ENCODE measurements at places on chromosomes 12 and 14.

- no peak for DNase-seq
Measured at GRCh38 chr12:83690465-83690864, 1003.8 kb downstream of the TMTC2 start.

DNA sequence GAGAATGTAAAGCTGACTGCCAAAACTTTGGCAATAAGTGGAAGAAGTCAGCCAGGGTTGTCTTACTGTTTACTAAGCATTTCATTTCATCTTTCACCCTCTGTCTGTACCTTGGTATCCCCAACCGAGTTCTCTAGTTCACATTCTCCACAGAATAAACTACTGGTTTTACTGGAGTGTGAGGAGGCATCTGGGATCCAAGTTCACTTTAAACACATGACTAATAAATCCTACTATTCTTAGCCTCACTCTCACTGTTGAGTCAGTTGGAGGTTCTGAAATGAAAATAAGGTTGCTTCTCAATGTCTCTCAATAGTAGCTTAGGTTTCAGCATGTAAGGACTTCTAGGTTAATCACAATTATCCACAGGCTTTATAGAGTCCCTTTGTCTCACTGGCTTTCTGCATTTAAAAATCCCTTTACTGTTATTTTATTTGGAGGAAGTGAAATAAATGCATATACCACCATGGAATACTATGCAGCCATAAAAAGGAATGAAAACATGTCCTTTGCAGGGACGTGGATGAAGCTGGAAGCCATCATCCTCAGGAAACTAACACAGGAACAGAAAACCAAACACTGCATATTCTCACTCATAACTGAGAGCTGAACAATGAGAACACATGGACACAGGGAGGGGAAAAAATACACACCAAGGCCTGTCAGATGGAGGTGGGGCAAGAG, 95.8 kb downstream of the EPS8 start:
- no peak for DNase-seq

DNA sequence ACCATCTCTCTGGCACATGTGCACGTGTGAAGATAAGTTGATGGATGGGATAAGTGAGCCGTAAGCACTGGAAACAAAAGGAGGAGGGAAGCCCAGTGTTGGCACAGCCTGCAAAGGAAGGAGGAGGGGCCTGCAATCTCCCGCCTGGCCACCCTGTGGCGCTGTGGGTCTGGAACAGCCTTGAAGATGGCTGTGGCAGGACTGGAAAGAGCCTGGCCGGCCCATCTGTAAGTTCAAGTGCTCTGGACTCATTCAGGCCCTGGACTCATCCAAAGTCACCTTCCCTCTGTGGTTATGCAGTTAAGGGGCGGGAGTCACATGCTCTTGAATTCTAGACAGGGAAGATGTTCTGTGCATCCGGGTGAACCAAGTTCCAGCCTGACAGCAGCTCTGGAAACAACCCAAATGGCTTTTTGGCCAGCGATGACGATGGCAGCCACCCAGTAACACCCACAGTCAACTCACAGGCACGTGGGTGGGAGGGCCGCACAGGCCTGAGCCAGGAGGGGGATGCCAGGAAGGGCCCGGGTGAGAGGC, 50.4 kb downstream of the CHGA start:
- no peak for DNase-seq

GRCh38 chr12:100793182-100793581, 1.4 kb upstream of the ANO4 start:
- DNase-seq = no peak

GRCh38 chr12:110853836-110854235, 7.0 kb downstream of the CCDC63 start:
- no peak for DNase-seq

DNA sequence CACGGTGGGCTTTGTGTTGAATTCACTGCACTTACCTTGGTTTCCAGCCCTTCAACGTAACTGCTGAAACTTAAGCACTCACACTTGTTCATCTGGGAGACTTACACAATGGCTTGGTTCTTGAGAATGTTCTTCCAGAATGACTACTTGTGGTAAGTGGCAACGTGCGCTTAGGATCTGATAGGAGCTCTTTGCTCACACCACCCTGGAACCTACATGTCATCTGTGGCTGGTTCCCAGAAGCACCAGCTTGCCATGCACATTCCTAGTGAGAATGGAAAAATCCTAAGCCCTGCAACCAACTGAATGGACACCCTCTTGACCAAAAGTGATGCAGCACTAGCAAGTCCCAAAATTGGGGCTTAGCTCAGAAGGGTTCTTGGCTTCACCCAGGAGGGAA, 59.0 kb upstream of the FAM181A start:
- no peak for DNase-seq

DNA sequence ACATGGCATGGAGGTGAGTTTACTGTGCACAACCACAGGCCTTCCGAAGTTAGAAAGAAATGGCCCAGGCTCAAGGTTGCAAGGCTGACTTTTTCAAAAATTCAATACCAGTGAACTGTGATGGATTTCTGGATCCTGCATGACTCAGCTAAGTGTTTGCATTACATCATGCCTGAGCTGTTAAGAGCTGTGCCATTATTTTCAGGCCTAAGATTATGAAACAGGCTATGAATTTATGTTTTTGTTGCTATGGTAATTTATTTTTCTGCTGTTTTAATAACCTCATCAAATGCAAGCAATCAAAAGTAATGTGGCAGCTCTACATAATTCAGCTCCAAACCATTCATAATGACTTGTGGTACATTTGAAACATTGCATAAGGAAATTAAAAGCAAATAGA, 457.7 kb upstream of the TMEM132C start:
- DNase-seq = no peak

GRCh38 chr12:89863968-89864367, 155.3 kb upstream of the ATP2B1 start:
- peak; percentile 76 for DNase-seq

All from CD4-positive, alpha-beta T cell treated with Interleukin-1 beta for 1 hour (primary cell).